ENCODE measurements at places on chromosomes 13 and 19.

DNA sequence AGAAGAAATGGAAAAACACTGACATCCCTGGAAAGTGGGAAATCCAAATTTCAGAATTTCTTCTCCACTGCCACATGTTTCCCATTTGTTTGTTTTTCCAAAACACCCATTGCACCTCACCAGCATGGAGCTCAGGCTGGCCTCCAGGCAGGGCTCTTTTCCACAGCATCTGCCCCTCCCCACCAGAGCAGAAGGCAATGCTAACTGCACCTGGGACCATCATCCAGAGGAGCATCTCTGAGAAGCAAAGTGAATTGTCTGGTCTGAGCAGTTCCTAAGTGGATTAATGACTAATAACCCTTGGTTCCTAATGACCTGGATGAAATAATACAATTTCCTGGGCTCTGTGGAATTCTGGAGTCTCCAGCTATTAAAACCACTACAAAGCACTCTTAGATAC is 8.8 kb upstream of the CYSLTR2 start:
- DNase-seq = no peak

- DNase-seq = no peak
Measured at GRCh38 chr13:69389899-69390298, 717.7 kb upstream of the ATXN8OS start.

DNA sequence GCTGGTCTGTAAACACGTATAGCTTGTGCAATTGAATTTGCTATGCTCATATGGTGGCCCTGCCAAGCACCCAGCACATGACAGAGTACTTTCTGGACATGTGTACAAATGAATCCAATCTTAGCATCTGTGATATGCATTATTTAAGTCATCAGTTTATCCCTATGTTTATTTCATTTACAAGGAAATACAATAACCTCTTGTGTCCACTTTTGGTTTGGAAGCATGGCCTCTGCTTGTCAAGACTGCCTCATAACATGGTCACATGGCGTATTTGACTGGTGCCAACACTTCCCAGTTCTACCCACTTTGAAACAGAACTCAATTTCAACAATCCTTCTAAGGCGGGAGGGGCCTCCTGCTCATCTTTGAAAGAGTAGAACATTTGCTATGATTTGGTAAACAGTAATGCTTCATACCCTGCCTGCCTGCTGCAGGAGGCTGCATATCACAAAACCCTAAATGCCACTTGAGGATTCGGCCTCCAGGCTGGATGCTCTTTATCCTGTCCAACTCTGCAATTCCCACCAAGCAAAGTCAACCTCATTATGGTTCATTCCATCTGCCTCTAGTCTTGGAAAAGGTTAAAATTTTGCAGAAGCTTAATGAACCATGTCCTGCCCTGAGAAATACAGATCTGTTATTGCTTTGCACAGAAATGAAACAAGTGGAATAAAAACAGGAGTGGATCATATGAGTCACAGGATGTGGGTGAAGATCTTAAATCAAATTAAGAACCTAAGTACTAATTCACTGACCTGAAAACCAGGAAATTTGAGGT is 151.3 kb downstream of the CYSLTR2 start:
- DNase-seq = no peak

DNA sequence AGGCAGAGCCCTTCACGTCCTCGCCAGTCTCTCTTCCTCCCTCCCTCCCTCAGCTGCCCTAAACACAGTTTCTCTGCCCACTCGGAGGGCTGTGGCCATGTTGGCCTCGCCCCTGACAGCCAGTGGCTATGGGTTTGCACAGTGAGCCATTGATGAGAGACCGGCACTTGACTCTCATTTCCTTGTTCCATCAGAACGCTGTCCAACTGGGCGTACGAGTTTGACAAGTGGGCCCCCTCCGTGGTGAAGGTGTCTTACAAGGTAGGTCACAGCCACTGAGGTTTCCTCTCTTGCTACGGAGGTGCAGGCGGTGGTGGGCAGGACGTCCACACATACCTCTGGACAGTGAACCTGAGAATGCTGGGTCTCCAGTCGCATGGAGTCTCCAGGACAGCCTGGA is 57.9 kb downstream of the SMARCA4 start:
- no peak for DNase-seq

GRCh38 chr19:31378404-31378803 is 29.2 kb upstream of the TSHZ3 start:
- DNase-seq = no peak

- DNase-seq = no peak
Measured at GRCh38 chr19:45097776-45098520, 5.0 kb downstream of the PPP1R37 start.

- DNase-seq = no peak
Measured at GRCh38 chr19:55611983-55612645, 6.7 kb downstream of the ZNF865 start.

DNA sequence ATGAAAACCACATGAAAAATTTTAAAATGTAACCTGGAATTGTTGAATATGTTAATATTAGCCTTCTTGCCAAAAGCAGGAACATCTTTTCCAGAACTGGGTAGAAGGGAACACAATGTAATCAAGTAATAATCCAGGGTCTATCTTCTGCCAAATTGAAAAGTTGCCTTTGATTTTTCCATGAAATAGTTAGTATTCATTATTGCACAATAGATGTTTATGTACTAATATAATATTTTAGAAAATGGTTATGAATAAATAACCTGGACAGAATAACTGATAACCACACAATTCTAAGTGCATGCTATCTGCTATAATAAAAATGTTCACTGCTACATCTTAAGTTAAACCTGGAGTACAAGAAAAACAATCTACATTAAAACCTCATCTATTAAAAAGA is 802.3 kb downstream of the LIG4 start:
- no peak for DNase-seq

- DNase-seq = no peak
Measured at GRCh38 chr19:31450696-31451095, 101.5 kb upstream of the TSHZ3 start.

DNA sequence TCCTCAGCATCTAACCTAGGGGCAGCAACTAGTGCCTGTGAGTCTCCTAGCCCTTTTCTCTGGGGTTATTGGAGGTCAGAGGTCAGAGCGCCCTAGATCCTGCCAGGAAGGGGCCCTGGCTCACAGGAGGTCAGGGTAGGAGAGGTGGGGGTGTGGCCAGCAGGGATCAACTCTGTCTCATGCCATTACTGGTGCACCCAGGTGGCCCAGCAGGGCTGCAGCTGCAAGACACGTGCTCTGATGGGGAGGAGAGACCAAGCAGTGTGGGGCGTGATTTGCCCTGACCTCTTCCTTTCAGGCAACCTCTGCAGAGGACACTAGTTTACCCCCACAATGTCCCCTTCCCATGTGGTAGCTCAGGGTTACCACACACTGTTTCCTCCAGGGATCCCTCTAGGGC is 73.3 kb upstream of the ZNF30 start:
- DNase-seq = no peak

DNA sequence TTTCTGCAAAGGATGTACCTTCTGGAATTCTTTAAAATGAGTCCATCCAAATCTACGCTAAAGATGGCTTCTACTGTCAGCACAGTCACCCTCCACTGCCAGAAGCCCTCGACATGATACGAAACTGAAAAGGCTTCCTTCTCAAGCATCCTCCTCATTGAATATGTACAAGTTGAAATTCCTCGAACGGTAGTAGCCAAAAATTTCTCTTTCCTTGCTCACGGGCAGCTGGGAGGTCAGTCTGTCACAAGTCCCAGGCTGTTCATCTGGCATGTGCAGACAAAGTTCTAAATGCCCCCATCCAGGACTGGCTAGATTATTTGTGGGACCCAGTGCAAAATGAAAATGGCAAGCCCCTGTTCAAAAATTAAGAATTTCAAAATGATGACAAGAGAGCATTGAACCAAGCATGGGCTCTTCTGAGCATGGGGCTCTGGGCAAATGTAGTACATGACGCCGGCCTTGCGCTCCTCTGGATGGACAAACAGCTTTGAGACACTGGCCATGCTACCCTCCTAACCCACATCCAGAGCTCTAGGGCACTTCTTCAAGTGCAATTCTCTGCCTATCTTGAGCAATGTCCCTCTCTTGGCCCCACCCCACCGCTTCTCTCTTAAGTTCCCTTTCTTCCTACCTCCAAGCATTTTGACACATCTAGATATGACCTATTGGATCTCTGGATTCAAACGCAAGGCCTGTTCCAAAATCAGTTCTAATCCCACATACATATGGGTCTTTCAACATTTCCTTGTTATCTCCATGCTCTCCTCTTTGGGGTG is 78.9 kb upstream of the FLT1 start:
- no peak for DNase-seq

DNA sequence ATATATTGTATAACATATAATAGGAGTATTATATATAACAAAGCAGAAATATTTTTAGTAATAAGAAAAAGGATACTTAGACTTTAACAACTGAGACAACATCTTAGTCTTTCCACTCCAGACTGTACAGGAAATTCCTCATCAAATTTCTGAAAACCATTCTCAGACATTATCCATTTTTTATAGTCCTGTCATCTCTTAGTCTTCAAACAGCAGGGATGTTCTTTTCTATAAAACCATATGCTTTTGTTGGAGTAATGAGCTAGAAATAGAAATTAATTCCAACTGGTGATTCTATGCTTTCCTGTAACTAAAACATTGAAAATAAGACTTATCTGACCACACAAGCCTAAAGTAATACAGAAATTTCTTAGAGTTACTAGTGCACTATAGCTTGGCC is 82.2 kb upstream of the CSNK1A1L start:
- DNase-seq = no peak

- no peak for DNase-seq
Measured at GRCh38 chr13:39575641-39576238, 27.3 kb downstream of the LHFPL6 start.

- DNase-seq = no peak
Measured at GRCh38 chr13:84917252-84917878, 881.9 kb downstream of the SLITRK6 start.

DNA sequence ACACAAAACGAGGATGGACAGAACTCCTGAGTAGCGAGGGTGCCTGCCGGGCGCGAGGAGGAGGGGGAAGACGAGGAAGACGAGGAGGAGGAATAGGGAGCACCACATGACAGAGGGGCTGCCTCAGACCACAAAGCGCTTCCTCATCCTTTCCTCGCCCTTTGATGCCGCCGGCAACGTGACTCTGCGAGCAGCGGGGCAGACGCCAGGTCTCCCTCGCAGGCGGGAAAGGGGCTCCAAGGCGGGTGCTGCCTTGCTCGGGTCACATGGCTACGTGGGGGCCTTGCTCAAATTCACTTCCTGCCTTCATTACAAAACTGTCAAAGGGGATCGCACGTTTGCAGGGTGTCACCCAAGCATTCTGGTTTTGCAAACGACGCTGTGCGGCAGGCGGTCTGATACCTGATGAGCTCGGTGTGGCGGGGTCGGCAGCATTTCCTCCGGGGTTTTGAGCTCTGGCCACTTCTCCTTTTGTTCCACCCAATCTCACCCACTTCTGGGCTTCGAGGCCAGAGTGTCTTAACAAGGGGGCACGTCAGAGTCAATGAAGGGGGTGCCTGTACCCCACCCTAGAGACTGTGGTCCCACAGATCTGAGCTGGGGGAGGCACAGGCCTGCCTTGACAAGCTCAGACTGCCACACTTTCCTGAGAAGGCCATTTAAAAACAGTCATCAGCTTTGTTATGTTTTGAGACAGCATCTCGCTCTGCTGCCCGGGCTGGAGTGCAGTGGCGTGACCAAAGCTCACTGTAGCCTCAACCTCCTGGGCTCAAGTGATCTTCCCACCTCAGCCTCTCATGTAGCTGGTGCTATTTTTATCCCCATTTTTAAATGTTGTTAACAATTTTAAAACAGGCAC is 14.9 kb downstream of the MAP2K2 start:
- peak; percentile 52 for DNase-seq

GRCh38 chr19:58516246-58516836 is 3.3 kb downstream of the ZBTB45 start:
- no peak for DNase-seq

DNA sequence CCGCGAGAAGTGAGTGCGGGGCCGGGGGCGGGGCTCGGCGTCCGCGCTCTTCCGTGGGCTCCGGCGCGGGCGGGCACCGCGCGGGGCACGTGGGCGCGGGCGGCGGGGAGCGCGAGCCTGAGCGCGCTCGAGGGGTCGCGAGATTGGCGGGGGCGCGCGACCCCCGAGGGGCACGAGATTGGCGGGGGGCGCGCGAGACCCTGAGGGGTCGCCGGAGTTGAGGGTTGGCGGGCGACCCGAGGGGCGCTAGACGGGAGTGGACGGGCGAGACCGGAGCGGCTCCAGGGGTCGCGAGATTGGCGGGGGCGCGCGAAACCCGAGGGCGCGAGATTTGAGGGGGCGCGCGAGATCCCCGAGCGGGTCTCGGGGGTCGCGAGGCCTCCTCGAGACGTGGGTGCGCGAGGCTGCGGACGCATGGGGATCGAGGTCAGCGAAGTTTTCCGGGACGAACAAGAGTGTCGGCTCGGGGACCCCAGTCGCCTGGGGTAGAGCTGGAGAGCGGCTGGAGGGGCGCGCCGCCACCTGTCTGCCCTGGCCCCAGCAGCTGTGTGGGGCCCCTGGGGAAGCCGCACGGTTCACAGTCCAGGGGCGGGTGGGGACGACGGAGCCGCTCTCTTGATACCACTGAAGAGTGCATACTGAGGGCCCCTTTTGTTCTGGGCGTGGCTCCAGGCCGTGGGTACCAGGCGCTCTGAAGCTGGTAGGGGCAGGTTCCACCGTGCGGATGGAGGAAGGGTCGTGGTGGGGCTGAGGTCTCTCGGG is 682 bp downstream of the SSBP4 start:
- no peak for DNase-seq

DNA sequence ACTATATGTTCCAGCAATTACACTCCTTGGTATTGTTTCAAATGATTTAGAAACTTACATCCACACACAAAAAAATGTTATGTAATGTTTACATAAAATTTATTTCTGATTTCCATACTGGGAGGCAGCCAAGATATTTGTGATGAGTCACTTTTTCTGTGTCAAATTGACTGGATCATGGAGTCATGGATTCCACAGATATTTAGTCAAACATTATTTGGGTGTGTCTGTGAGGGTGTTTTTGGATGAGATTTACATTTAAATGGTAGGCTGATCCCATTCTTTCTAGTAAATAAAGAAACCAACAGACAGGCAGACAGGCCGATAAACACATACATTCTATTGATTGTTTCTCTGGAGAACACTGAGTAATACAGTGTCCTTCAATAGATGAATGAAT is 562.8 kb downstream of the SLITRK6 start:
- DNase-seq = no peak

- DNase-seq = no peak
Measured at GRCh38 chr13:25447396-25447795, 75.6 kb downstream of the ATP8A2 start.
